ENCODE measurements at places on chromosomes 5 and 9.
A peak's percentile ranks its signal among the peaks of the same experiment; 100 is the strongest.

GRCh38 chr5:10645146-10645545 lies 81.3 kb downstream of the ANKRD33B start:
- DNase-seq = no peak

- peak; percentile 18 for DNase-seq
Observed at GRCh38 chr5:6812800-6813731, 99.8 kb downstream of the TENT4A start.

DNA sequence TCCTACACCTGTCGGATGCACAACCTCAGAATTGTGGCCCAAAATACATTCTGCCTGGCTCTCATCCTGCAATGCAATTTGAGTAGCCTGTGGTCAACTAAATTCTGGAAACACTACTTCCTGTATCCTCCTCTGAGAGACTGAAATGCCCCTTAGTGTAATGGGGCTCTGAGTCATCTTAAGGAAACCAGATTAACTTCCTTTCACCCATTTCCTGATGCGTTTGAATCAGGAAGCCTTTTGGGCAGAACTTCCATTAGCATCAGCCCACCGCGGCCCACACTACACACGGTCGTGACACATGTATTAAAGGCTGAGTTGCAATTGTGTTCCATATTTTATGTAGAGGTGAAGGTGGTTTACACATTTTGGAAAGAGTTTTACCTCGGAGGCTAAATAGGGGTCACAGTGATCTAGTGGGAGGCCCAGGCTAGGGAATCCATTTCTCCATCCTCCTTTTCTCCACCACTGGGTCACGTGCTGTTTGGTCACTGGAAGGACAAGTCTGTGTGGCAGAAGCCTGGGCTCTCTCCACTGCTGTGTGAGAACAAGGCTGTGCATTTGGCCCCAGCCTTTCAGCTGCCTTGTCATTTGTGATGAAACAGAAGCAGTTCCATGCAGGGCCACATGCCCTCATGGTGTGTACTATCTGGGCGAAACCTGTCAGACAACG lies 55.9 kb downstream of the DAP start:
- DNase-seq = no peak

- no peak for DNase-seq
Observed at GRCh38 chr5:136819526-136820302, 454.4 kb upstream of the TRPC7 start.

- DNase-seq = no peak
Observed at GRCh38 chr5:83570916-83571315, 99.4 kb downstream of the VCAN start.

DNA sequence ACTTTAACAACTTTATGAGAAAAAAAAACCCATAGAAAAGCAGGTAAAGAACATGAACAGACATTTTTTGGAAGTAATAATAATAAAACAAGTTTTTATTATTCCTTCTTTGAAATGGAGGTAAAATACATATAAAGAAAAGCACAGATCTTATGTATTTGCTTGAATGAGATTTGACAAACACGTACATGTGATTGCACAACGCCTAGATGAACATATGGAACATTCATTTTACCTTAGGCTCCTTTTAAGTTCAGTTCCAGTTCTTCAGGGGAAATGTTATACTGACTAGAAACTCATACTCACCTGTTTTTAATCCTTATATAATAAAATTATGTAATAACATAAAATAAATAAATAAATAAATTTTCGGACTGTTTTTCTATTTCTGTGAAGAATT lies 61.8 kb downstream of the GGTA1 start:
- DNase-seq = no peak

DNA sequence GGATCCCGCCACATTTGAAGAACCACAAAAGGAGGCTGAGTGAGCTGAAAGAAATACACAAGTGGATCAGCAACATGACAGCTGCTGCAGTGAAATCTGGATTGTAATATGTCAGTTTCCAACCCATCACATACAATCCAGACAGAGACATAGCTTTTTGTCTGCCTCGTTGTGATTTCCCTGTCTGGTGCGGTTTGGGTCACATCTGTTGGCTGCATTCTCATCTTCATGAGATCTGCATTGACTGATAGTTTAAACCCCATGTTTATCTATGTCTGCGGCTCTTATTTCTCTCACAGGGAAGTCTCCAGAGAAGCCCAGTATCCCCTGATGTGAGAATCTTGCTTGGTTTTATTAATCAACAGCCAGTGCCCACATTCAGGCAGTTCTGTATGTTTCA lies 403.1 kb upstream of the ZNF608 start:
- no peak for DNase-seq

GRCh38 chr5:131825404-131826013 lies 28.7 kb upstream of the FNIP1 start:
- no peak for DNase-seq

DNA sequence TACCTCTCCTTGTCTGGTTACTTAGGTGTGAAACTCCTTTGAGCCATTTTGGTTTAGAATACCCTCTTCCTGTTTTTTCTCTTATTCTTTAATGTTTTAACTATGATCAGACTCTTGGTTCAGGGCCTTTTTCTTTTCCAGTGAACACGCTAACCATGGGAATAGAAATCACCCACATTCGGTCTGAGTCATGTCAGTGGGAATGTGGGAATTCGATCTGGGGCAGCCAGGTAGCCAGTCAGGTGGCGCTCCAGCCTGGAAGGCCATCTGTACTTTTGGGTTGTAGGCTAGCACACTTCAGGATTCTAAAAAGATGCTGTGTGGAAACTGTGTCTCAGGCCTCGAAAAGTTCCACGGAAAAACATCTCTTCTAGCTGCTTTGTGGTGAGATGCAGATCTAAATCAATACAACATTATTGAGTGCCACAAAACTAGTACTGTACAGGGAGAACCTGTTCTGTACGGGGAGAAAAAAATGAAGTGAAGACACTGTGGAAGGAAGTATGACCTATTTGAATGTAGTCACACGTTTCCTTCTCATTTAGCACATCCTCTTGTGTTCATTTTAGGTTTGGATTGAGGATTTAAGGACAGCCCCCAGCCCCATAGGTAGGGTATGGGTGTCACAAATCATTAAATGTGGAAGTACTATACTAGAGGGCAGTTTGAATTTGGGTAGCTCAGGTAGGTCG lies 36.4 kb downstream of the SNX30 start:
- no peak for DNase-seq

GRCh38 chr5:123907349-123907748 lies 395.4 kb downstream of the CSNK1G3 start:
- DNase-seq = no peak
